ENCODE measurements at places on chromosomes 5 and 9.
A peak's percentile ranks its signal among the peaks of the same experiment; 100 is the strongest.

- no peak for DNase-seq
These were observed 93.2 kb downstream of the MYO10 start for GRCh38 chr5:16842896-16843295.

DNA sequence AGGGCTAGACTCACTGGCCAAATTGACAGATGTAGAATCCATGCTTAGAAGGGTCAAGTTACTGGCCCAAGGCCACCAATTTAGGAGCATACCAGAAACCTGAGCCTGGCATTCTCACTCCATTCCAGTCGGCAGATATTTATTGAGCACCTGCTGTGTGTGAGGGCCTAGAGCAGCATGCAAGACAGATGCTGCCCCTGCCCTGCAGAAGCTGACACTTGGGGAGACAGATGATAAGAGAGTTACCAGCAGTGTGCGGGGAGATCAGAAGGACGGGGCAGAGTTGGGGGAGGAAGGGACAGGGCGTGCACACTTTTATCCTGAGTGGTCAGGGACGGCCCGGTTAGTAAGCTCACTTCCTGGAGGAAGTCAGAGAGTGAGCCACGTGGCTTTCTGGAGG is 111.5 kb upstream of the RAPGEF1 start:
- peak; percentile 68 for DNase-seq

- no peak for DNase-seq
These were observed 94.1 kb downstream of the DENND1A start for GRCh38 chr9:123835821-123836220.

DNA sequence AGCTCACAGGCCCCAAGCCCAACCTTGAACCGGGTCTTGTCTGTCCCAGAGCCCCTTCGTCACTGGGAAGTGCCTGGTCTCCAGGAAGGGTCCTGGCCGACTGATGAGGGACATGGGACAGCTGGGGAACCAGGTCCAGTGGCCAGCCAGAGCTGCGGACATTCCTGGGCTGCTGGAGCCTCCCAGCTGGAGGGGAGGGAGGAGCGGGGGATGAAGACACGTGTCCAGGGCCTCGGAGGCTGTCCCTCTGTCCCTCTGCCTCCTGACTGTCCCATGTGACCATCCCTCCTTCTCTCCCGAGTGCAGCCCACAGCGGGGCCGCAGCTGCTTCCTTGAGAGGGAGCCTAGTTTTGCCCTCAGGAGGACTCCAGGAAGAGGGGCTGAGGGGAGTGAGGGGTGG is 41.7 kb upstream of the UBAC1 start:
- DNase-seq, result no peak

GRCh38 chr5:115541611-115542010 is 3.0 kb downstream of the FEM1C start:
- no peak for DNase-seq

- DNase-seq, result no peak
These were observed 41.8 kb downstream of the TNFSF8 start for GRCh38 chr9:114888607-114889006.

GRCh38 chr9:106644661-106645060 is 218.3 kb upstream of the ZNF462 start:
- DNase-seq, result no peak

- DNase-seq, result no peak
These were observed 38.8 kb upstream of the LIFR start for GRCh38 chr5:38595132-38595745.

- no peak for DNase-seq
These were observed 42.9 kb downstream of the ZNF474 start for GRCh38 chr5:122172207-122172606.

DNA sequence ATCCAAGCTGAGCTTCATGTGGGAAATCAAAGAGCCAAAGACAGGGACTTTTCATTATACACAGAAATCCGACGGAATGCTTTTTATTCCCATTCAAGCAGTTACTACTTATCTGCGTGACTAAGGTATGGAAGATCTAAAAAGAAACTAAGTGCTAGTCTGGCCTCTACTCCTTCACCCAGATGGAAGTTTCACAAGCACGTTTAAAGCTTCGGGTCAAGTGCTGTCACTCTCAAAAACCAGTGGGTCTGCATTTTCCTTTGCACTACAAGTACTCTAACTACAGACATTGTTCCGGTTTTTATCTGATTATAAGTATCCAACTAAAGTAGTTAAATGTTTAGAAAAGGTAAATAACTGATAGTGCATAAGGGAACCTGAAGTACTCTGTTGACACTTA is 13.7 kb upstream of the MTAP start:
- DNase-seq, result no peak

DNA sequence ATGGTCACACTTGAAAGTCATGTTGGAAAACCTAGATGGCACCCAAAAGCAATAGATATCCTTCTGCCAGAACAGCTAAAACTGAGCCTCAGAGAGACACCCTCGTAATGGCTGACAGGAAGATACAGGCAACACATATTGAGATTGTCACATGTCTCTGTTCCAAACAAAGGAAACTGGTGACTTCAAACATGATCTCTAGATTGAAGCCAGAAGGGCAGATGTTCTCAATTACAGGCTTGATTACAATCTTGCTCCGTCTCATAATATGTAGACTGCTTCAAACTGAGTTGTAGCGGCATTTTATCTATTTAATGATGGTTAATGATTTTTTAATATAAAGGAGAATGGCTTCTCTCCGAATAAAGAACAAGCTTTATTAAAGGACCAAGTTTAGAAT is 774.3 kb downstream of the KCTD16 start:
- DNase-seq, result no peak

- no peak for DNase-seq
These were observed 726.5 kb upstream of the RIOK2 start for GRCh38 chr5:97909541-97909940.

DNA sequence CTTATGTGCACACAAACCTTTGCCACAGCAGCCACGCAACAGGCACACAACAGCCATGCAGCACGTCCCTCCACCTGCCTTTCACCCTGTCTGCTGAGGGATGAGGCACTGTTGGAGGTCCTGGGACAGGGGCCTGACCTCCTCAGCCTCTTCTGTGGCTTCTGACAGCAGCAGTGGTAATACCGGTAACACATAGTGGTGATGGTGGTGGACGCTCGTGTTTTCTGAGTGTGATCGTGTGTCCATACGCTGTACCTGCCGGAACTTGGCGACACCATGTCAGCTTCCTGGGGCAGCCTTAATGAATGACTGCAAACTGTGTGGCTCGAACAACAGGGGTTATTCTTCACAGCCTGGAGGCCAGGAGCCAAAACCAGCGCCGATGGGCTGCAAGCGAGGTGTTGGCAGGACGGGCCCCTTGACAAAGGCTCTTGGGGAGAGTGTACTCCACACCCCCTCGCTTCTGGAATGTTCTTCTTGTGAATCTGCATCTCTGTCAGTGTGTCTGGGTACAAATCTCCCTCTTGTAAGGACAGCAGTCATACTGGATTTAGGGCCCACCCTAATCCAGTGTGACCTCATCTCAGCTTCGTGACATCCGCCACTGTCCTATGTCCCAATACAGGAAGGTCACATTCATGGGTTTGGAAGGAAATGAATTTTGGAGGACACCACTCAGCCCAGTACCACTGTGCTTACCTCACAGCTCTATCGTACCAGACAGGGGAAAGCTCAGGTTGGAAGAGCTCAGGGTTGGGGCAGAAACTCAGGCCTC is 55.3 kb upstream of the EXOC3 start:
- DNase-seq, result no peak

GRCh38 chr5:174553556-174553955 is 170.8 kb upstream of the MSX2 start:
- DNase-seq, result no peak

DNA sequence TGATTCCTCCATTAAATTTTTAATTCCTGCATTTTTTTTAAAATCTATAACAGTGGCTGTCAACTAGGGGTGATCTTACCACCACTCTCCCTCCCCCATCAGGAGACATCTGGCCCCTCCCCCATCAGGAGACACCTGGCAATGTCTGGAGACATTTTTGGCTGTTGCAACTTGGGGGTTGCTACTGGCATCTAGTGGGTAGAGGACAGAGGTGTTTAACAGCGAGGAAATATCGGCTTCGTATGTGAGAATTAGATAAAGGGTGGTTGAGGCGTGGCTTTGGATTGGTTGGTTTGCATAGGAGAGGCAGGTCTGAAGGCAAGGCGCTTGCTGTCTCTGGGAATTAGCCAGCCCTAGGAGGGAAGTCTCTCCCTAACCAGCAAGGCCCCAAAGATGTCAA is 10.5 kb downstream of the CDHR2 start:
- peak; percentile 65 for DNase-seq

DNA sequence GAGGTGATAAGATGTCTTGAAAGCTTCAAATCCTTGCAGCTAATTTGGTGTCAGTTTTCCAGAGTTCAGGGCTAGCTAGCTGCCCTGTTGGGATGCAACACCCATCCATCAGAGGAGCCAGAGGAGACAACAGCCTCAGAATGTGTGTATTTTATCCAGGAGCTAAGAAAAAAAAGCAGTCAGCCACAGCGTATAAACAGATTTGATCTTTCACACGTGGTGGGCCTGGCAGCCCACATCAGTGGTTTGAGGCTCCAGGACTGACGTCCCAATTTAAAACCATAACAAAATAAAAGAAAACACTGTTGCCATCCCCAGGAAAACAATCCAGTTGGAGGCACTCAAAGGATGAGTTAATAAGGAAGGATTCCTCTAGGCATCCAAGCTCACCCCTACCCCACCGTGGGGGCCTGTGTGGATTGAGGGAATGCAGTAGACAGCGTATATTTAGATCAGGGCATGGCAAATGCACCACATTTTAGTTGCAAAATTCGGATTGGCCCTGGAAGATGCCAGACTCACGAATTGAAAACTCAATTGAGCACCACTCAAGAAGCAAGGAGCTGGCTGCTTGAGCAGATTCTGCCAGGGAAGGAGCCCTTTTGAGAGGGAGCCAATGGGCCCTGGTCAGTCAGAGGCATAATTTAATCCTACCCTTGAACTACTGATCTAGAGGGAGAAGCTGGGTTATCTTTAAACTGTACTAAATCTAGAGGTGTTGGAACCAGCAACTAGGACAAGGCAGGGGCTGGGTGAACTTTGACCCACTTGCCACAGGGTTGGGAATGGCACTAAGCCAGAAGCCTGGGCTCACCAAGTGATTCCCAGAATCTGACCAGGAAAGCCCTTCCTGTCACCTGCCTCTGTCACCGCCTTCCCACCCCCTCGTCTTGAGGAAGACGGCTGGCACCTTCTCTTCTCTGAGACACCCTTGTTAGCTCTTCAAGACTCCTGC is 17.5 kb downstream of the ADRA1B start:
- DNase-seq, result no peak

Data from NCI-H524 (cell line).